DMS79 (cell line): ENCODE measurements at places on chromosomes 3 and 15.

DNA sequence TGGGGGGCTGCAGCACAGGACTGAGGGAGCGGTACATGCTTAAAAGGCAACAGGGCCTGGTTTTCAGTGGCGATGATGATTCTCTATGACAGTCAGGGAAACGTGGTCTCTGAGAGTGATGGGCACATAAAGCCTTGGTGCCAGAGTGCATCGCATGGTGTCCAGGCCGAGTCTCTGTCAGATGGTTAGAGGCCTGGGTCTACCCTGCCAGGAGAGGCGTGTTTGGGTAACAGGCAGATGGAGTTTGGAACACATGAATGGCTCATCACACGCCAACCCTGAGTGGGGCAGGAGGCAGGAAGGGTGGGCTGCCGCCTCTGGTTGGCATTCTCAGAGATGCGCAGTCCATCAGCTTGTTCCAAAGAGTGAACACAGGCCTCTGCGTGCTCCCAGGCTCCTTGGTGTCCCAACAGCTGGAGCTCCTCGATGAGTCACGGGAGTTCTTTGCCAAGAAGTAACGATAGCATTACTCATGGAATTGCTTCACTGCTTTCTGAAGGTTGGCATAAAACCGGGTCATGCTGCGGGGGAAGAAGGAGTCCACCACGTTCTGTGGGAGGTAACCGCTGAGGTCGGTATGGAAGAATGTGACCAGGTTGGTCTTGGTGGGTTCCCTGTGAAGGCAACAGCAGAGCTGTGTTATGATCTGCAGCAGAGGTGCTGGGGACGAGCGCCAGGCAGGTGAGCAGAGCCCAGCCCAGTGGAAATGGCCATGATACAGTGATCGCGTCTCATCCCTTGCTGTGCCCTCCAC lies 11.0 kb downstream of the STARD5 start:
- no peak for DNase-seq

- no peak for DNase-seq
Observed at GRCh38 chr15:55770261-55770660, 27.3 kb upstream of the PRTG start.

DNA sequence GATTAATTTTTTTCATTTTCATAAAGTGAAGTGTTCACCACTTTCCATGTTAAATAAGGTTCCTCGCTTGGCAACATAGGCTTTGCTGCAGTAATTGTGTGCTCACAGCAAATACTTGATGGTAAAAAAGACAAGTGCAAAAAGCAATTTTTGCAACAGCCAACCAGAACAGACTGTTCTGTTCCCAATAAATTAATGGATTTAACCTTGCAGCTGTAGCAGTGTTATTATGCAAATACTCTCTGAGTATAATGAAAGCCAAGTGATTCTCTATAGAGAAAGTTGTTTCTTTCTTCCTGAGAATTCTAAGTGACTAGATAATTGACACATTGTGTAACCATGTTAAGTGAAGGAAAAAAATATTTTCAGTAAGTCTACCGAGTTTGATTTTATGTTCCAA lies 183.7 kb upstream of the NAALADL2 start:
- DNase-seq, result no peak

GRCh38 chr3:183845608-183846288 lies 20.4 kb upstream of the MAP6D1 start:
- no peak for DNase-seq

DNA sequence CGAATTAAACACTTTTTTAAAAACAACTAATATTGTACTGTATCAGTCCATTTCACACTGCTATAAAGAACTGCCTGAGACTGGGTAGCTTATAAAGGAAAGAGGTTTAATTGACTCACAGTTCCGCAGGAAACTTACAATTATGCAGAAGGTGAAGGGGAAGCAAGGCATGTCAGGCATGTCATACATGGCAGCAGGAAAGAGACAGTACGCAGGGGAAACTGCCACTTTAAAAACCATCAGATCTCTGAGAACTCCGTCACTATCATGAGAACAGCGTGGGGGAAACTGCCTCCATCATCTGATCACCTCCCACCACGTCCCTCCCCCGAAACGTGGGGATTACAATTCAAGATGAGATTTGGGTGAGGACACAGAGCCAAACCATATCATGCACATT lies 162.8 kb upstream of the TPM1 start:
- DNase-seq, result no peak
